Effector memory CD4-positive, alpha-beta T cell (primary cell): ENCODE measurements at places on chromosomes 5 and 9.

DNA sequence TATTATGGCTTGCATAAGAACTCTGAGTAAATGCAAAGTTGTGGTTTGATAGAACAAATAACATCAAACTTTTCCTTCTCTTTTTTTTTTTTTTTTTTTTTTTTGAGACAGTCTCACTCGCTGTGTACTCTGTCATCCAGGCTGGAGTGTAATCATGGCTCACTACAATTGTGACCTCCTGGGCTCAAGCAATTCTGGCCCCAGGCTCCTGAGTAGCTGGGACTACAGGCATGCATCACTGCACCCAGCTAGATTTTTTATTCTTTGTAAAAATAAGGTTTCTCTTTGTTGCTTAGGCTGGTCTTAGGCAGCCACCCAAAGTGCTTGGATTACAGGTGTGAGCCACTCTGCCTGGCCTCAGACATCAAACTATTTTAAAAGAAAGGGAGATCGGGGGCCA, 19.0 kb upstream of the PTGER4 start:
- no peak for DNase-seq

DNA sequence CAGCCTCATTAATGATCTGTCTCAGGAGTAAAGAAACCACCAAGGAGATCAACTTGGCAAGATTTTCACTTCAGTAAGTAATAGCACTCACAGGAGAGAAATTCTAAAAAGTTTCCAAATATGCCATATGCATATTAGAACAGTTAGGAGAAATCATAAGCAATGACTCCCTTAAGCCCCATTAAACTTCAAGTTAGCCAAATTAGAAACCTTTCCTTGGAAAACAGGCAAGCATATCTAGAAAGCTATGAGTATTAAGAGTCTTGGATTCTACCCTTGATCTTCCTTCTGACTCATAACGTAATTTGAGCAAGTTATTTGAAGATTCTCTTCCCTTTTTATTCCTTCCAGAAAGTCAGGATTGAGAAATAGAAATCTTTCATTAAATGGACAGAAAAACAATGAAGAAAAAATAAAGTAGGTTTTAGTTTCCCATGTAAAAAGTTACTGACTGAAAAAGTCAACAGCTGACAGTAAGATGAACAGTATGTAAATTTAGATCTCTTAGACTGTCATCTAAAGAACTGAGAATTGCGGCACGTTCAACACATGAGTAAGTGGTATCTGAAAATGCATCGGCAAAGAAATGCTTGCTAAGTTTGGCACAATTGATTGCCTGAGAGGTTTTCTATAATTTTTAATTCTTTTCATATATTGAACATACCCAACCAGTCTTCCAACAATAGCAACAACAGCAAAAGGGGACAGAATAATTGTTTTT, 565.7 kb upstream of the FTMT start:
- DNase-seq, result no peak

GRCh38 chr9:117546894-117547678, 132.2 kb upstream of the ASTN2 start:
- DNase-seq, result no peak

GRCh38 chr9:15404171-15404570, 18.5 kb upstream of the SNAPC3 start:
- DNase-seq, result no peak

DNA sequence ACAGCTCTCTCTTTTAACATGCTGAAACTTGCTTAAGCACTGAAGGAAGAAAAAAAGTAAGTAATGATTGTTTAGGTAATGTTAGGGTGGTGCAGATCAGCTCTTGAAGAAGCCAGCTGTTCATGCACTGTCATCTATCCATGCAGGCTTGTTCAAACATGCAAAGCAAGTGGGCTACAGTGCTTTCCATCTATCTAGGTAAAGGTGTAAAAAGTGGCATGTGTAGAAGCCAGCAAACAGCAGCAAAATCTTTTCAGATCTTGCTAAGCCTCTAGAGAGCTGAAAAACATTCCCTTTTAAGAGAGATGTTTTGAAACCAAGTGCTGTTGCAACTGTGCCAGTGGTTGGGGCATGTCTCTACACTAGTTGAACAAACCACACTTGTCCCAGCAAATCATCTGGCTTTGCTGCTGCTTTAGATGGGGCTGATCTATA, 214.4 kb downstream of the EFNA5 start:
- no peak for DNase-seq

- DNase-seq, result no peak
These were observed 593.7 kb upstream of the KLF4 start for GRCh38 chr9:108083160-108083750.

DNA sequence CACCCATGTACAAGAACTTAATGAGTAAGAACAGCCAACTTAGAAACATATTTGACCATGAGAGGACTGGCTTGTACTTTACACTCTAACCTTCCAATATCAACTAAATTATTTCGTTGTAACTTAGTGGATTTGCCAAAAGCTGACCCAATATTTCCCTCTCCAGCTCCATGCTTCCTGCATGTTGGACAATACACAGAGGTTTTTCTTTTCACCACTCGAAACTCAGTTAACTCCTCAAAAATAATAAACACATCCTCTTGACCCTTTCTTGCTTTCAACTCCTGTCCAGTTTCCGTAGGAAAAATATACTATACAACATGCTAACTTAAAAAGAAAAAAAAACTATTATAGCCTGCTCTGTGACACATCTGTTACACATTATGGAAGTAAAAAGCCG, 188.9 kb downstream of the MPDZ start:
- no peak for DNase-seq

DNA sequence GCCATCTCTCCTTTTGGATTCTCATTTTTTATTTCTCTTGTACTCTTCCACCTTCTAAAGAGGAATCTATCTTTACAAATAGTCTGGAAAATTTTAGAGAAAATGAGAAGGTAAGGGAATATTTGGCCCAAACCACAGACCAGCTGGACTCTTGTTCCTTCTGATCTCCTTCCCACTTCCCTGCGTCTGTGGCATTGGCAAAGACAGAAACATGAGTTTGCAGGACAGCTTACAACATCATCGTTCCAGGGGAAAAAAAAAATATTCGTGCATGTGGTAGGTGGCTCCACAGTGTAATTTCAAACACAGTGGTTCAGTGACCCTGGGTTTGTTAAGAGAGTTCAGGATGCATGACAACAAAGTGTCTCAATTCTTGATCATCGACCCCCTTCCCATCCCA, 755.0 kb downstream of the DNAH5 start:
- no peak for DNase-seq
